ENCODE measurements at places on chromosomes 5 and 9.

DNA sequence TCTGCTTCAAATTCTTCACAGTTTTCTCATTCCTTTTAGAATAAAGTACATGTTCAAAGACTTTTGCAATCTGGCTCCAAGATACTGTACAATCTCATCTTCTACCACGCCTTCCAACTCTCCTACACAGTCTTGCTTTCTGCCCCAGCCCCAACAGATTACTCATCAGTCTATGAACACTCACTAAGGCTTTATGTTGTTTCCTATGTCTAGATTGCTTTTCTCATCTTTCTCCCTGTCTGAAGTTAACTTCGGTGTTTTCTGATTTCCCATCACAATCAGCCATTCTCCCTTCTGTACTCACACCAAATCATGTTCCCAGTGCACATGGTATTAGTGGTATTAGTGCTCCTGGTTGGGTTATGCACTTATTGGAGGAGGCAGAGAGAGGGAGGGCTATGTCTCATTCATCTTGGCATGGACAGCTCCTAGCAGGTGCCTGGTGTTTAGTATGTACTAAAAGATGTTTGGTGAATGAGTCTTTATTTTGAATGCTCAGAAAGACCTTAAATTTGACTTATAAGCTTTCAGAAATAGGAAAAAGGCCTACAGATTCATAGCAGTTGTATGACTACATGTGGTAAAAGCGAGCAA is 44.0 kb upstream of the ZNF608 start:
- DNase-seq, result no peak

DNA sequence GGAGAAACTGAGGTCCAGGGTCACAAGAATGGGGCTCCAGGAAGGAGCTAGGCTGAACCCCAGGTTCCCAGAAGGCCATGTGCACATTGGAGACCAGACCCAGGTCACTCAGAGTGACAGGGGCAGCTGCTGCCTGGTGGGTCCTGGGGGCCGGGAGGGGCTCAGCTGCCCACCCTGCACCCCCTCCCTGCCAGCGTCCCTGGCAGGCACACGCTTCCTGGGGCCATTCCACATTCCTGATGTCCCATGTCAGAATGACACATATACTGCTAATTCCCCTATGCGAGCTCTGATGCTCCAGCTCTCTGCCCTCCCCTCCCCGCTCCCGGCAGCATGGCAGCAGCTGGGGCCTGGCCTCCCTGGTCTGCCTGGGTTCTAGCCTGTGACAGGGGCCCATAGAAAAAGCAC is 14.0 kb downstream of the FGFR4 start:
- DNase-seq, result no peak

GRCh38 chr5:140020601-140021177 is 22.4 kb downstream of the NRG2 start:
- DNase-seq, result no peak

DNA sequence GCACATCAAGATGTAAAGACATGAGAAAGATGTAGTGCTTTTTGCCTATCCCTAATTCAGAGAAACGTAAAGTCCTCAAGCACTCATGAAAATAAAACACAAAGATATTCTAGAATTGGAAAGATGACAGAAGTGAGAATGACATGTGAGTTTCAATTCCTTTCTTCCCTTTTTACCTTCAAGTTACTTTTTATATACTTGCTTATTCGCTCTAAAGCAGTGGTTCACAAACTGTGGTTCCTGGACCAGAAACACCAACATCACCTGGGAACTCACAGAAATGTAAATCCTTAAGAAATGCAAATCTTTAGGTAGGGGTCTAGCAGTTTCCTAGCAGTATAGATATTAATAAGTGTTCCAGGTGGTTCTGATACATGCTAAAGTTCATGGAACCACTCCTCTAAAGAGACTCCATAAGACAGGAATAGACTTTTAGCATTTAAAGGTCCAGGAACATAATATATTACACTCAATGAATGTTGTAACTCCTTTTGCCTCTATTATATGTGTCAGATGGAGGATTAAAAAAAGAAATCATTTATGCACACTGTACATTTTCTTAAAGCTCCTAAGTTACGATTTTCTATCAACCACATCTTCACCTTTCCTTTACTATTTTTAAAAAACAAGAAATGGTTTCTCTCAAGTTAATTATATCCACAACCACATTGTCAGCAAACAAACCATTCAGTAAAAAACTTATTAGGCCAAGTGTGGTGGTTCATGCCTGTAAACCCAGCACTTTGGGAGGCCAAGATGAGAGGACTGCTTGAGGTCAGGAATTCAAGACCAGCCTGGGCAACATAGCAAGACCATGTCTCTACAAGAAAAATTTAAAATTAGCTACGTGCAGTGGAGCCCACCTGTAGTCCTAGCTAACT is 39.9 kb downstream of the ERP44 start:
- no peak for DNase-seq

DNA sequence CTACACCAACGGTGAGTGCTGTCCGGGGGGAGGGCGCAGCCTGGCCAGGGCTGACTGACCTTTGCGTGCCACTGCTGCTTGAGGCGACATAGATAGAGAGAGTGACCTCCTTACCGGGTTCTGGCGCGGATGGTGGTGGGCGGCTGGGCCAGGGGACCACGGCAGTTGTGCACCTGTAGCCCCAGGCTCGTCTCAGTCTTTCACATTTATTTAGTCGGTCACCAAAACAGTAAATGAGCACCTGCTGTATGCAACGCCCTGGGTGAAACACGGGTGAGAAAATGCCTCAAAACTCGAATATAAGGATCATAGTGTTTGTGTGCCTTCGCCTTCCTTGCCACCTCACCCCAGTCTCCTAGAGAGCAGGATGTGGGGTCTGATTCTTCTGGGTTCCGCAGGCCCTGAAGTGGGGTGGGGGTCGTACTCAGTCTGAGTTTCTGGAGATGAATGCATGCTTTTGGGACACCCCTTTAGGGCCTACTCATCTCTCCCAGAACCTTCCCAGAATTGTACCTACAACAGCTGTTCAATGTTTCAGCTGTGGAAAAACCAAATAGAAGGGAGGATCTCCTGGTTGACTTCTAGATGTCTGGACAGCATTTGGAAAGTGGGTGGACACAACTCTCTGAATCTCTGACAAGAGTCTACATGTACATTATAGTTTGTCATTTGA is 714 bp downstream of the SEC24A start:
- DNase-seq, result no peak

DNA sequence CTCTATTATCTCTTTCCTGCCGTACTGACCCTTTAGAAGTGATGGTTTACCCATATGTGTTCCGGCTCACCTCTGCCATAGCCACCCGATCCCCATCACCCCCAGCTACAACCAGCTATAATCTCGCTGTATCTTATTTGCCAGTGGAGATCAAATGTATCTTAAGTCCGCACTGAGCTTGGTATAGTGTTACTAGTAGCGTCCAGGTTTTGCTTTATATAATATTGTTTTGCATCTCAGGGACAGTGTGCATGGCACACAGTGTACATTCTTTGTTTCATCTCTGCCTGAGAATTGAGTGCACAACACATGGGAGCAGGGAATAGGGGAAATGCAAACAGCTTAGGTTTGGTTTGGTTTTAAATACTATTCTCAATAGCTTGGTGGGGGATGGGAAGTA is 135.8 kb upstream of the SNX2 start:
- DNase-seq, result no peak

GRCh38 chr5:150254774-150255173 is 34.8 kb downstream of the CAMK2A start:
- no peak for DNase-seq

- no peak for DNase-seq
Observed at GRCh38 chr5:84602371-84602771, 217.7 kb upstream of the EDIL3 start.

DNA sequence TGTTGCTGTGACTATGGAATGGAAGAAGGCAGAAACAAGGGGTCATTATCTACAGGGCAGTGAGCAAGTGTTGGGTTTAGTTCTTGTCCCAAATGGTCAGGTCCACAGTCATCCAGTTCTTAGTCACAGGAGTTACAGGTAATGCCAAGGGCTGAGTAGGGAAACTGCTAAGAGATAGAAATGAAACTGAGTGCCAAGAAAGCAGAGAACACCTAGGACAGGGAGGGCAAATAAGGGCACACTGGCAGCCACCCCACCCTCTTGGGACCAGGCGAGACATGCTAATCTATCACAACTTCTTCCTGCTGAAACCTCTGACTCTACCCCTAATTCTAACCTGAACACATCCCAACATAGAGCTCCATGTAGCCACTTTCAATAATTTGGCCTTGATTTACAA is 103.2 kb downstream of the KLF4 start:
- DNase-seq, result no peak

All from stimulated activated CD8-positive, alpha-beta memory T cell treated with anti-CD3 and anti-CD28 coated beads, Interleukin-7, amount 100 ng/mL, for 4 hours (primary cell).